ENCODE measurements at places on chromosomes 4 and X.

DNA sequence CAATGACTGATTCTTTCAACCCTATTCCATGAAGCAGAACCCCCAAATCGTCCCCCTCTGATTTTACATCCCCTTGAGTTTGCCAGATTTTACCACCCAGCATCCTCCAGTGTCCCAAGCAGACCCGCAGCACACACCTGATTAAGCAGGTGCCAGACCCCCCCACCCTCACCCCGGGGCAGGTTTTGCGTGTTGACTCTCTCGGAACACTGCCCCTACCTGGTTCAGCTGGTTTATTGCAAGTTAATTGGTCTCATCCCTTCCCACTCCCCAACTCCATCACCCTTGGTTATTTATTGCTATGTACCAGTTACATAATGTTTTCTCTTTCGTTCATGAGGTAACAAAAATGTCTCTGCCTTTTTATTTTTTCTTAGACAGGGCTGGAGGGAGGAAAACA, 258.4 kb downstream of the BCOR start:
- no peak for DNase-seq

DNA sequence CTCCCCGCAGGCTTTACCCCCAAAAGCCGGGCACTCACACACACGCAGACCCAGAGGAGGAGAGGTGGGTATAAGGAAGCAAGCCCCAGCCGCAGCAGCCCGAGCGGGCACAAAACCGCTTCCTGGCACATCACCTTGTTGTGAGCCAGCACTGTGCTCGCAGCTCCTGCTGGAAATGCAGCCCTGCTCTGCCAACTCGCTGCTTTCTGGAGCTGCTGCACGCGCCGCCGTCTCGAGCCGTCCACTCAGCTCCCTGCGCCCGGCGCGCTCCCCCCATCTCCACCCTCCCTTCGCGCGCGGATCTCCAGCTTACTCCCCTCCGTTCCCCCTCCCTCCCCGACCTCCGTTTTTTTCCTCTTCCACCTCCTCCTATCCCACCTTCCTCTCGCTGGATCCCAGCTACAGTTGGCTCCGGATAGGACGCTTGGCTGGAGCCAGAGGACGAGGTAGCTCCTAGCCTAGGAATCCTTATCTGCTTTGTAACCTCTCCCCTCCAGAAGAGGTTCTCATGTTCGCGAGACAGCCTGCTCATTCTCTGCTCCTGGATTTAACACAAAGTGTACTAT, at the start of gene SPOCK3:
Gene SPOCK3 (minus strand): TSS at position 179 of the 566 bp plus-strand sequence.
- peak; percentile 9 for DNase-seq

GRCh38 chr4:76752861-76753501, 145.0 kb downstream of the SOWAHB start:
- no peak for DNase-seq

GRCh38 chrX:129495900-129496299, 27.4 kb downstream of the SMARCA1 start:
- no peak for DNase-seq

DNA sequence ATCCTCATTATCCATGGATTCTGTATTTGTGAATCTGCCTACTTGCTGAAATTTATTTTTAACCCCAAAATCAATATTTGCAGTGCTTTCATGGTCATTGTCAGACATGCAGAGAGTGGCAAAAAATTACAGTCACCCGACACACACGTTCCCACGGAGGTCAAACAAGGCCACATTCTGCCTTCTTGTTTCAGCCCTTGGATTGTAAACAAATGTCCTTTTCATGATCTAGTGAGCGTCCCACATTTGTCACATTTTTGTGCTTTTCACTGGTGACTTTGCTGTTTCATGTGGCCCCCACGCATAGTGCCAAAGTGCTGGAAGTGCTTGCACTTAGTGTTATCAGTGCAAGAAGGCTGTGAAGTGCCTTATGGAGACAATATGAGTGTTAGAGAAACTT, 45.0 kb downstream of the SOD3 start:
- DNase-seq: no peak

- DNase-seq: no peak
These were observed 173.4 kb downstream of the SCFD2 start for GRCh38 chr4:53192496-53192895.

- no peak for DNase-seq
These were observed 69.1 kb downstream of the PSAPL1 start for GRCh38 chr4:7365462-7366179.

- DNase-seq: no peak
These were observed 921.5 kb downstream of the RAB28 start for GRCh38 chr4:12562476-12563140.

- DNase-seq: no peak
These were observed at the start of gene DRD5 for GRCh38 chr4:9781343-9782135. Gene DRD5 (plus strand): TSS chr4:9781634. CDS start chr4:9782030, 396 bp downstream.

DNA sequence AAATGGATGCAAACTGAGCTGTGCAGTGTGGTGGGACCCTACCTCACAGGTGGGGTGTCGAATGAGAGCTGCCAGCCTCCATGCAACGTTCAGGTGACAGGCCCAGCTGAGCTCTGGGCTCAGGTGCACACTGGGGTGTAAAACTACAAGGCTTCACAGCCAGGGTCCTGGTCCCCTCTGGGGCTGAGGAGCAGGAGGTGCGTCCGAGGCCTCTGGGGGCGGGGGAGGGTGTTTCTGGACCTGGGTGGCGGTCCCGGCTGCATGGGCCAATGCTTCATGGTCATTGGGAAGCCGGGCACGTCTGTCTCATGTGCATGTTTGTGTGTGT, 26.5 kb upstream of the SORCS2 start:
- no peak for DNase-seq

- no peak for DNase-seq
These were observed 169.4 kb downstream of the MAD2L1 start for GRCh38 chr4:119897260-119897659.

GRCh38 chr4:177785000-177785399, 342.8 kb upstream of the AGA start:
- no peak for DNase-seq

All from muscle of back (tissue), 13 donors.